Liver (tissue), 10 donors: ENCODE measurements at places on chromosomes 12 and 14. TPM values are rescaled to one million over a fixed set of nuclear protein-coding genes. Genes with fewer than 3 reads are reported as not detected.
A peak's percentile ranks its signal among the peaks of the same experiment; 100 is the strongest.

DNA sequence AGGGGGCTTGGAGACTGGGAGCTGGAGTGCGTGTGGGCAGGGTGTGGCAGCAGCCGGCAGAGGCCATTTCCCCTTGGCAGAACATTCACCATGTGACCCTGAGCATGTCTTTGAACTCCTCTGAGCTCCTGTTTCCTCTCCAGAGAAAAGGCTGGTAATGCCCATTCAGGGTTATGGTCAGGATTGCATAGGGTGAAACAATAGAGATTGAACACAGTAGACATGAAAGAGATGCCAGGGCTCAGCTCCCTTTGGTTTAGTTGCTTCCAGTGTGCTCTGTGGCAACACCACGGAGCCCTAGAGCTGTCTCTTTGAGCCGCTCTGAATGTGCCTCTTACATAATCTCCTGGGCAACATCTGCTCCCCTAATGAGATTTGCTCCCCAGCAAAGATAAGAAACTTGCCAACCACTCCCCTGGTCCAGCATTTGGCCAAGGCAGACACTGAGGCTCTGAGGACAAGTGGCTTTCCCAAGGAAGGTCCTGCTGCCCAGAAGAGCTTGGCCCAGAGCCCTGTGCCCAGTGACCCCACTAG, 4.6 kb downstream of the IFI27 start:
- DNase-seq, result no peak
- no peaks in the 10 kb centered on the region for H3K36me3 ChIP-seq
- no peaks in the 10 kb centered on the region for H3K4me1 ChIP-seq

DNA sequence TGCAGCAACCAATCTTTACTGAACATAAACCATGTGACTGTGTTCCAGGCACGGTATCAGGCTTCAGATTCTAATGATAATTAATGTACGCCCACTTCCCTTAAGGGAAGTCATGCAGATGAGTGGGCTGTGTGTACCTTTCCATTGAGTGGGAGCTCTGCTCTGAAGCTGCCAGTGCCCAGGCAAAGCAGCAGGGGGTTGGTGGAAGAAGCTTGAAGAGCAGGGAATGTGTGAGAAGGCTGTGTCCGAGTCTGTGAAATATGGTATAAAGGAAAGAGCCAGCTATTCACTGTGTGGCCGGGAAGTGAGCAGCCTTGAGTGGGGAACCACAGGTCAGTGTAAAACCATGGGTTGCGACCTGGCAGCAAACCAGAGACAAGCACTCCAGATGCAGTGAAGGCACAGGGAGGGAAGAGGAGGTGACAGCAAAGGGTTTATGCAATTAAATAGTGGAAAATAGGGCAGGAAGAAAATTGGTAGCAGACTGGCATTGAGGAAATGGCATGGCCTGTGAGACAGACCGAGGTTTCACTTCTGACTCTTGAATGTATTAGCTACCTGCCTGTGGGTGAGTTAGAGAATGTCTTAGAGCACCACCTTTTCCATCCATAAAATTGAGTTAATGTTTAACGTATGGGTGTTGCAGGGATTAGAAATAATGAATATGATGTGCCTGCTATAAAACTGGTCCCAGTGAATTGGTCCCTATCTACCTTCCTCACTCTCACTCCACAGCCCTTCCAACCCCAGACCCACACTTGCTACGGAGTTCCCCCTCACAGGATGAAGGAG, 116.4 kb downstream of the NTF3 start:
- DNase-seq, result no peak
- H3K27ac ChIP-seq, result no peak overlapping the region
- H3K4me1 ChIP-seq, result no peaks in the 10 kb centered on the region

GRCh38 chr14:36580856-36581831, 1.3 kb downstream of the NKX2-8 start:
- peak overlapping the region; percentile 36 for H3K4me3 ChIP-seq
- H3K27me3 ChIP-seq, result no peaks in the 10 kb centered on the region
- no peak overlapping the region for H3K27ac ChIP-seq

DNA sequence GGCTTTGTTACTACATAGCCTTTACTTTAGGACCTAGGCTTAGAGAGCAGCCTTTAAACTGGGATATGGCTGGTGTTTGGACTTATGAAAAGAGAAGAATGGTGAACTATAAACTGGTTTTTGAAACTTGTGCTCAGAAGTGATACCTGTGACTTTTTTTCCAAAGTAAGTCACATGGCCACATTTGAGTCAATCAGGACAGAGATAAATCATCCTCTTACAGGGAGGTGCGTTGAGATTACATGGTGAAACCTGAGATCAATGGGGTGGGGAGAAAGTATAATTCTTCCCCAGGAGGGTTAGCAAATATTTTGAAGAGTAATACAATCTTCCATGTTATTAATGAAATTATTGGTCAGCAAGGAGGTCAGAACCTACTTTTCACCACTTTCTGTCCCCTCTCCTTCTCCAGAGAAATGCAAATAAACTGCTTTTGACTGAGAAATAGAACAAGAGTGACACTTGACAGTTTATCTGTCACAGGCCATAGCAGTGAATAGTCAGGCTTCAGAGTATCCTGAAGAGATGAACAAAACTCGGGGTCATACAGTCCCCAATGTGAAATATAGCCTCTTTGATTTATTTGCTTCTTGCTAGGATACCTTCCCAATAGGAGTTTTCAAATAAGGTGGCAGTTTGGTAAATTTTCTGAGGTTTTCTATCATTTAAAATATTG, 11.1 kb upstream of the ZNF641 start:
- no peaks in the 10 kb centered on the region for H3K27me3 ChIP-seq
- H3K4me3 ChIP-seq, result no peak overlapping the region
- H3K36me3 ChIP-seq, result no peaks in the 10 kb centered on the region
- no peak for DNase-seq
- H3K27ac ChIP-seq, result no peak overlapping the region

DNA sequence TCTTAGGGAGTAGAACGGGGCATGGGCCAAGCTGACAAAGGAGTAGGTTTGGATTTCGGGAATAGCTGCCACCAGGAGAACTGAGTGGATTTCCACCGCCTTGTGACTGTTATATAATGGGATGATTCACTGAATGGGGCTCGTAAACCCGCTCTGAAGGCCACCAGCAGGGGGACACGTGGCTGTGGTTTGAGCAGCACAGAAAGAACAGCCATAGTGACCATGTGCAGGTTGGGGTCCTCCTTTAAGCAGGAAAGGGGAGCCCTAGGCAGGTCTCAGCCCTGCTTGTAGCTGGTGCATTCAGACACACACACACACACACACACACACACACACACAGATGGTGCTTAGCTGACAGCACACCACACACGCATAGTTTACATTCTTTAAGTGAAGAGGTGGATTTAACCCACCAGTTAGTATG, 8.6 kb upstream of the ASB2 start:
- H3K27me3 ChIP-seq, result no peaks in the 10 kb centered on the region
- H3K4me1 ChIP-seq, result no peaks in the 10 kb centered on the region
- H3K36me3 ChIP-seq, result no peaks in the 10 kb centered on the region
- H3K27ac ChIP-seq, result no peak overlapping the region
- no peak for DNase-seq

Gene SDSL
- total RNA-seq, result 22.4 TPM

Gene EIF2S3B
- total RNA-seq, result 0.51 TPM

Gene KLHL33
- 0.17 TPM for total RNA-seq
